CD4-positive, alpha-beta T cell treated with Interleukin-10 for 1 hour (primary cell): ENCODE measurements at places on chromosomes 5 and 9.

DNA sequence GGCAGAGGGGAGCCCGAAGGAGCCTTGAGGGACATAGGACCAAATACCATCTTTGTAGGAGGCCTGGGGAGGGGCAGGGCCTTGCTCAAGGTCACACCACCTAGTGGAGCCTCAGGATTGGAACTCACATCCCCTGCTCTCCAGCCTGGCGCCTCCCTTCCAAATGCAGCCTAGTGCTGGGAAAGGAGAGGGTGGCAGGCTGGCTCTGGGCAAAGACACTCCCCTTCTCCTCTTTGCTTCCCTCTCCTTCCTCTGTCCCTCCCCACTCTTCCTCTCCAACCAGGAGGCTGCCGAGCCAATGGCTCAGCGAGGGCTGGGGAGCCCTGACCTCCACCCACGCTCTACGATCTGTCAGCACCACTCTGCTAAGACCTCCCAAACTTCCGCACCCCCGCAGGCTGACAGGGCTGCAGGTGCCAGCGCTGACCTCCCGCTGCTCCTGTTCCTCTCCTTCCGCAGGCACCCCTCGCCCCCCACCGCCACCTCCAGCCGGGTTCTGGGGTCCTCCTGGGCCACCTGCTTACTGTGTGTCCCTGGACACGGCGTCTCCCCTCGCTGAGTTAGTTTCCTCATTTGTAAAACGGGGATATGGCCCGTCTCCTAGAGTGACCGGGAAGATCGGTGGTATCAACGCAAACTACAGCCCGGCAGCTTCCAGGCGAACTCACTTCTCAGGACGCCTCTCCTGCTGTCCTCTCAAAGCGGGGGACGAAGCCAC lies 52.9 kb downstream of the C9orf50 start:
- DNase-seq: no peak

DNA sequence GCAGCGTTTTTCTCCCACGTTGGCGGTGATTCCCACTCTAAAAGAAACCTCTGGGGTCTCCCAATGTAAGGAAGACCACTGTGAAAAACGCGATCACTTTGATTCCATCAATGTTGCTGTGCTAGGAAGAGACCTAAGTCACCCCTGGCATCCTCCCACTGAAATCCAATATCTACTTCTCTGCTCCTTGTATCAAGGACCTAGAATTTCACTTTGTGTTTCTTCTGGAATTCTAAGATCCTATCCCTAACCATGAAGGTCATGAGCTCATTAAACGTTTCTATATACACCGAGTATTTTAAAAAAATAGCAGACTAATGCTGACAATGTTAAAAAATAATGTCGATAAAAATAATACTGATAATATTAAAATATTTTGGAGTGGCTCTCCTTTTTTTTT lies 118.8 kb upstream of the MYO10 start:
- no peak for DNase-seq

- no peak for DNase-seq
Measured at GRCh38 chr9:126062158-126062886, 264.3 kb upstream of the MVB12B start.

DNA sequence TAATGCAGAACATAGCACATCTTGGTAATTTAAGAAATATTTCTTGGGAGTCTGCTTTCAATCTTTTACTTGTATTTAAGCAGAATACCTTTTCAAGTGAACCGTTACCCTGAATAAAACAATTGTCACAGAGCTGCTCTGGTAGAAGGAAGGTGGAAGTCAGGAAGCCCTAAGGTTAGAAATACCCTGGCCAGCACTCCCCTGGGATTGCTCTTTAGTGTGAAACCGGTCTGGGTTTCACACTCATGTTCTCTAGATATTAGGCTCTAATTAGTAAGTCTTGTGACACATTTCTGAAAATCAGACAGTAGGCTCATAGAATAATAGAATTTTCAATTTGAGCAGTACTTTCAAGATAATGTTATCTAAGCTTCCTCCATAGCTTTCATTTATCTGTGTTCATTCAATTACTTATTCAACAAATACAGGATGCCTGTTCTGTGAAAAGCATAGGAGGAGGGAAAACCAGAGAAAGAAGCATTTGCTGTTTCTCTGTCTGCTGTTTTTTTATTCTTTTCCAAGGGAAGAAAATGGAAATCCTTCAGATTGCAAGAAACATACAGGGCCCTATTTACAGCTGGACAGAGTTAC lies 825.5 kb downstream of the TLR4 start:
- no peak for DNase-seq

GRCh38 chr9:25994605-25995004 lies 316.4 kb upstream of the TUSC1 start:
- DNase-seq: no peak

- peak; percentile 3 for DNase-seq
Measured at GRCh38 chr9:70924895-70925547, 196.4 kb downstream of the TRPM3 start.

- DNase-seq: peak; percentile 25
Measured at GRCh38 chr9:92763721-92764380, 782 bp downstream of the BICD2 start.

DNA sequence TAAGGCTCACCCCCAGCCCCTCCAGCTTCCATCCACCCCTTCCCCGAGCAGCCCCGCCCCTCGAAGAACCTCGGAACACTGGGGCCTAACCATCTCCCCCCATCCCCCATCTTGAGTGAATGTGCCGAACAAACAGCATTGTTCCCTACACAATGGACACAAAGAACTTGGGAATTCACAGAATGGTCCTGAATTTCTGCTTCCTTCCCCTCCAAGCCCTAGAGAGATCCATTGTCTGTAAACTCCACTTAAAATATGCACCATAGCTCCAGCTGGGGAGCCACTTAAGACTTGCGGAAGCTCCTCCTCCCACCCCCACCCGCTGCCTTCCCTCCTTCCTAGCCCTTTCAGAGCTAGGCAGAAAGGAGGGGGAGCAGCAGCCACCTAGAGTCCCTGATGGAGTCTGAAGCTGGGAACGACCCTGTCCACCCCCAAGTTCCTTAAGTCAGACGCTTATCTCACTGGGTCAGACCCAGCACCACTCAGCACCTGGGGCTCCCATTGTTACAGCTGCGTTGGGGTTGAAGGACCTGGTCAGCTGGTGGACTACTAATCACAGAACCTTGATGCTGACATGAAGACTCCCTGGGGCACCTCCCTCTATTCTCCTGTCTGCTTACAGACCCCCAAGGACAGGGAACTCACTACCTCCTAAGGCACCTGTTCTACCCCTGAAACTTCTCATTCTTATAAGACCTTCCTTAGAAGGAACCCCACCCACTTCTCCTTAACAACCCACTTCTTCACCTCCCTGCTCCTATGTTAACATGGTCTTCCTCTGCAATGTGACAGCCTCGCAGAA lies 61.4 kb downstream of the PCDH1 start:
- no peak for DNase-seq

DNA sequence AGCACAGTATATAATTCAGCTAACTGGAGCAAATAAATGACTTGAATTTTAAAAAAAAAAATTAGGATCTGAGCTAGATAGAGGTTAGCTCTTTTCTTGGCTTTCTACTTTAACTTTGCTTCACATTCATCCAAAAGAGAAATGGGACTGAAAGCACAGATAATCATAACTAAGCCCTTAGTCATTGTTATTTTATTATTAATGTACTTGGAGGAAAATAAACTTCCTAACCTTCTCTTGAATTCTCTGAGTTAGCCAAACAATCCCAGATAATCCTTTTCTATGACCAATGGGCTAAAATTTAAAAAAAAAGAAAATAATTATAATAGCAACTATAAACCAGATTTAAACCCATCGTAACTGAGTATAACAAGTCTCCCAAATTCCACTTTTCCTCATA lies 57.6 kb upstream of the RASA1 start:
- DNase-seq: no peak

GRCh38 chr5:129781594-129781993 lies 33.7 kb downstream of the MINAR2 start:
- DNase-seq: no peak

GRCh38 chr9:10604927-10605326 lies 7.9 kb downstream of the PTPRD start:
- no peak for DNase-seq

- DNase-seq: peak; percentile 18
Measured at GRCh38 chr9:5587024-5587423, 41.9 kb upstream of the RIC1 start.

DNA sequence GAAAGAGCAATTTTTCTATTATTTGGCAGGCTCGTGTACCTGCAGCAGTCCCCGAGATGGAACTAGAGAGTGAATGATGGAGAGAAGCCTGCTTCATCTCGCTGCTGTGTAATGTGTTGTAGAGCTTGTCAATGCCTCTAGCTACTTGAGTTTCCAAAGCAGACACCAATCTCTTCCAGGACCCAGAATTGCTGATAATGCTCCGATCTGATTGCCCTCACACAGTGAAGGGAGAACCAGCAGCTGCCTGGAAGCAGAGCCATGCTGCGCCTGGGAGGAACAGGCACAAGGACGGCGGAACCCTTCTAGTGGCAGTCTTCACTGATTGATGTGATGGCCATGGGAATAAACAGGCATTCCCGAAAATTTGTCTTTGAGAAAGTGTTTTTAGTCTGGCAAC lies 288.0 kb downstream of the ICE1 start:
- DNase-seq: no peak

GRCh38 chr5:143359869-143360268 lies 43.6 kb downstream of the NR3C1 start:
- DNase-seq: peak; percentile 19

DNA sequence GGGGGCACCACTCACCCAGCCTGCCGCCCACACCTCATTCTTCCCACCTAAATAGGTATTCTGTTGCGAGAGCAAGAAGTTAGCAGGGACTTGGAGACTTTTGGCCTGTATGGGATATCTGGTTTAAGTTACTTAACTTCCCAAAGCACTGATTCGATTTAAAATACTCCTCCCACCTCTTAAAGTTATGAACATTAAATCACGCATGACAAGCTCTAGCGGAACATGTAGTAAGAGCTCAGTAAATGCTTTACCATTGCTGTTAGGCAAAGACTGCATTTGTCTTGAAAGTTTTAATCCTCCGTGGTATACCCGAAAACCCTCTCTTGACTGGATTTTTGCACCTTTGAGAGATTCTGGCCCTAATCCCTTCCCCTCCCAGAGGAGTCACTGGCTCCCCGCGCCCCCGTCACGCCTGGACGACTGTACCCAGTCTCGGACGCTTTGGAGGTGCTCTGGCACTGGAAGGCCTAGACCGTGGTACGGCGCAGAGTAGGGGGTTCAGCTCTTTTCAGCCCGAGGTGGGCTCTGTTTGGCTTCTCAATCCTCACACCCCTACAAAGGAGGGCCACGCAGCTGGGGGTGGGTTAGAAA lies 4.4 kb downstream of the GDNF start:
- no peak for DNase-seq

DNA sequence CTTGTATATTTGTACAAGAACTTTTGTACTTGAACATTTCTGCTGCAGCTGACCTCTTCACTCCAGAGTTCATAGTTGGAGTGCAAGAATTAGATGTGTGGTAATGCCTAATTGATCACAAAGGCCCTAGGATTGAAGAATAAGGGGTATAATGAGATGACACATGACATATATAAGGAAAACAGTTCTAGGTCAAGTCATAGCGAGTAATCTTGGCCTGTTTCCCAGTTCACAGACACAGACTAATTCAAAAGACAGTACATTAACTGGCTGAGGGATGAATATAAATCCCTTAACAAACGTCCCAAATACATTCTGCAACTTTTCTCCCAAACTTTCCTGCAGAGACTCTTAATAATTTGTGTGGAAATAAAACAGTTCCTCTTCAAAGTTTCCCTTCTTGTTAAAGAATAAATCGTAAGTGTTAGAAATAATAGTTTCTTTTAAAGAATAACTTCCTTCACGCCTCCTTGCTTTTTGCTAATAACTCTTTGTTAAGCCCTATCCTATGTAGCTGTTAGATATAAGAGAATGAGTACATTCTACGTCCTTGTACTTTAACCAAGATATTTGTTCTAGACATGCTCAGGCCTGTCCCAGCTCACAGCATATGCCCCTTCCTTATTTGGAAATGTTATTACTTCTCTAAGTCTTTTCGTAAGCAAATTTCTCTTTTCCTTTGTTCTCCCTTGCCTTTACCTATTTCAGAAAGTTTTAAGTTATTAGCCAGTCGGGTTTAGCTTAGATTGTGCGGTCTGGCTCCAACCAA lies 556.4 kb upstream of the CTNND2 start:
- DNase-seq: no peak

- no peak for DNase-seq
Measured at GRCh38 chr5:125142458-125142857, 396.0 kb upstream of the ZNF608 start.

DNA sequence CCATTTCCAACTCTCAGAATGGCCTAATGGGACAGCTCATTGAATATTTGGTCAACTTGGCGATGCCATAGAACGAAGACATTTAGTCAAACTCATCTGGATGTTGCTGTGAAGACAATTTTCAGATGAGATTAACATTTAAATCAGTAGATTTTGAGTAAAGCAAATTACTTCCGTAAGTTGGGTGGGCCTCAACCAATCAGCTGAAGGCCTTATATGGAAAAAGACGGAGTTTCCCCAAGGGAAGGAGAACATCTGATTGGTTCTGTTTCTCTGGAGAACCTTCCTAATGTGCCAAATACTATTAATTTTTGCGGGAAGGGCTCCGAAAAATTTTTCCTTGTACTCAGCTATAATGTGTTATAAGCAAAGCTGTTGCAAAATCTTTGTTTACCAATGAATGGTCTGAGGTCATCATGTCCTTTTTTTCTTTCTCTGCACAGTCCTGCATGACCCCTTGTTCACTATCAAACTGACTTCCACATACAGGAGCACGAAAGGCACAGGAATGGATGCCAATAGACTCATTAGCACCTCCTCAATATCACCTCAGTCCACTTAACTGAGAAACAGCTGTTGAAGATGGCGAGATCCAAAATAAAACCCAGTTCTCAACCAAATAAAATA lies 27.8 kb downstream of the CRHBP start:
- DNase-seq: no peak

DNA sequence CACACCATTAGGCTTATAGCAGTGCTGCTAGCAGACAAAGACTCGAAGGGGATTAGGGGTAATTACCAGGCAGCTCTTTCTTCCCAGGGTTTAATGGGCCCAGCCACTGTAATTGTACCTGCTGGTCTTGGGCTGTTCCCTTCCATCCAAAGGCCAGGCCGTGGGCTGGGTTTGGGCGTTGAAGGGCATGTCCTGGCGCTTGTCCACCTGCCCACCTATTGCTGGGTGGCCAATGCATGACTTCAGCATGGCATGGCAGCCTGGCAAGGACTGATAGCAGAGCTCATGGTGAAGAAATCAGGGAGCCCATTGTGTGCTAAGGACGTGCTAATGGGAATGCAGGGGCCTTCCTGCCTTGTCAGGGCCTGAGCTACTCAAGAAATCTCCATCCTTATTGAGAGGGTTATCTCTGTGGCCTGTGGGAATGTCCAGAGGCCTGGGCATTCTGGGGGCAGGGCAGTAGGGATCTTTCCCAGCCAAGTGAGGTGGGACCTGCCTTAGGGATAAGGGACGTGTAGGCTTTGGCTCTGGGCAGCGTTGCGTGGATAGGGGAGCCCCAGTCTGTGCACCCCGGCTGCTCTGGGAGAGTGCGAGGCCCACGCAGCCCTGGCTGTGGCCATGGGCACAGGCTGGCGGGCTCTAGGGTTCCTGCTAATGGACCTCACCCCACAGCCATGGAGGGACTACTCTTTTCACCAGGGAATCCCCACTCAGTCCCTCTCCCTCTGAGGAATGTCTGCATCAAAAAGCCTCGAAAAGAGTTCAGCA lies 116.1 kb upstream of the PITX1 start:
- DNase-seq: no peak
